Activated T-cell treated with anti-CD3 and anti-CD28 coated beads, Interleukin-2, amount 50 U/mL, for 72 hours (primary cell): ENCODE measurements at places on chromosomes 3 and 15. TPM values are rescaled to one million over a fixed set of nuclear protein-coding genes. Genes with fewer than 3 reads are reported as not detected.

GRCh38 chr15:57220205-57220604 lies 156.1 kb upstream of the CGNL1 start:
- no peak overlapping the region for H3K4me3 ChIP-seq
- no peaks in the 10 kb centered on the region for H3K27me3 ChIP-seq
- no peaks in the 10 kb centered on the region for H3K36me3 ChIP-seq
- no peak overlapping the region for H3K27ac ChIP-seq
- DNase-seq, result no peak
- H3K4me1 ChIP-seq, result peaks cover 21% of the 10 kb centered on the region

DNA sequence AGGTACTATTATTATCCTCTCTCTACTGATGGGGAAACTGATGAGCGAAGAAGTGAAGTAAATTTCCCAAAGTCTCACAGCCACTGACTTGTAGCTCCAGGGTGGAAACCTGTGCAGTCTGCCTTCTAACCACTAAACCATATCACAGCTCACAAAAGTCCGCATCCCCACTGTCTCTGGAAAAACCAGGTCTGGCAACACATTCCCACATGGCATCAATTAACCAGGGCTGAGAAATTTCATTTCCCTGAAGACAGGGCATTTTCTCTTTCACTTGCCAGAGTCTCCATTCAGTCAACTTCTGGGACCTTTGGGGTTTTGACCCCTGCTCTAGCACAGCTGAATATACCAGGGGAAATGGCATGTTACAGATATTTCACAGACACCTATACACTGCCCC lies 26.5 kb downstream of the FBXO40 start:
- H3K4me1 ChIP-seq, result no peaks in the 10 kb centered on the region
- no peaks in the 10 kb centered on the region for H3K36me3 ChIP-seq
- no peak overlapping the region for H3K27ac ChIP-seq
- no peaks in the 10 kb centered on the region for H3K27me3 ChIP-seq
- no peak for DNase-seq
- no peak overlapping the region for H3K4me3 ChIP-seq

GRCh38 chr3:38049358-38050126 lies 10.5 kb downstream of the DLEC1 start:
- no peak overlapping the region for H3K27ac ChIP-seq
- H3K4me1 ChIP-seq, result peaks cover 7% of the 10 kb centered on the region
- no peaks in the 10 kb centered on the region for H3K36me3 ChIP-seq
- no peak for DNase-seq
- no peaks in the 10 kb centered on the region for H3K27me3 ChIP-seq

DNA sequence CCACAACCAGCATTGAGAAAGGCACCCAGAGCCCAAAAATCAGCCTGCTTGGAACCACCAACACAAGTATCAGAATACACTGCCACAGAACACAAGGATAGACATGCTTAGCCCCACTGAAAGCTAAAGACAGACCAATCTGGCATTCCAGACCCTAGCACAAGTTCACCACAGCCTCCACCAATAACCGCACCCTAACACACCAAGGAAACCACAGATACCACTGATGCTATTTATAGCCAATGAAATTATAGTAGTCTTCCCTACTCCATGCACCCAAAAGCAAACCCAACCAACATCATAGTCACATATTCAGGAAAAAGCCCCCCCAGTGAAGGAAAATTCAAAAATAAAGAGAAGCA lies 83.9 kb upstream of the STT3B start:
- H3K27me3 ChIP-seq, result no peaks in the 10 kb centered on the region
- peaks cover 24% of the 10 kb centered on the region for H3K4me1 ChIP-seq
- no peak overlapping the region for H3K27ac ChIP-seq
- H3K4me3 ChIP-seq, result no peak overlapping the region
- peaks cover 8% of the 10 kb centered on the region for H3K36me3 ChIP-seq
- no peak for DNase-seq

GRCh38 chr3:27859821-27860220 lies 137.7 kb upstream of the EOMES start:
- no peak overlapping the region for H3K4me3 ChIP-seq
- H3K27ac ChIP-seq, result no peak overlapping the region
- no peak for DNase-seq
- H3K36me3 ChIP-seq, result peaks cover 2% of the 10 kb centered on the region
- no peaks in the 10 kb centered on the region for H3K27me3 ChIP-seq

GRCh38 chr3:101812895-101813294 lies 33.9 kb downstream of the NXPE3 start:
- no peak for DNase-seq
- H3K4me3 ChIP-seq, result no peak overlapping the region
- no peaks in the 10 kb centered on the region for H3K27me3 ChIP-seq

GPR160 gene
- 13.3 TPM for total RNA-seq

MB21D2 gene
- total RNA-seq, result 10.5 TPM

FANCD2OS gene
- total RNA-seq, result not detected

TRPM1 gene
- total RNA-seq, result not detected

CIDEC gene
- total RNA-seq, result 0.65 TPM
